Stimulated activated CD4-positive, alpha-beta T cell treated with anti-CD3 and anti-CD28 coated beads, Interleukin-1b, Interleukin-23, amount 100 ng/mL, for 24 hours (primary cell): ENCODE measurements at places on chromosomes 12 and 14.

DNA sequence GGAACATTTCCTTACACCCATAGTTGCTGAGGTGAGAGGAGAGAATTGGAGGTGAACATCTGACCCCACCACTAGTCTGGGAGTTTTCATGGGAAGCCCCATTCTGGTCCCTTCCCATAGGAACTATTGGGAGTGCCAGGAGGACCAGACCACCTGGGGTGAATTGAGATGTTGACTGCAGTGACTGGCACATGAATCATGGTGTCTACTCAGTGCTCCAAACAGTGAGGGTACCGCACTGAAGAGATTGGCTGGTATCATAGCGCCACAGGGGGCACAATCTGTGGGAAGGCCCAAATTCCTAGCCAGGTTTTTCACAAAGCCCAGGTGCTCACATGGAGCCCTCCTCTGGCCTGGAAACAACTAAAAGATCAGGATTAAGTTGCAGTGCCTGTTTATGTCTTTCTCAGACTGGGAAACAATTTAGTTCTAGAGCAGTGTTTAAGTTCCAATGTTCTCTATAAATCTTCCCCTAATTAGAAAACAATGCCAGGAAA lies 3.7 kb upstream of the RNASE9 start:
- no peak for DNase-seq

DNA sequence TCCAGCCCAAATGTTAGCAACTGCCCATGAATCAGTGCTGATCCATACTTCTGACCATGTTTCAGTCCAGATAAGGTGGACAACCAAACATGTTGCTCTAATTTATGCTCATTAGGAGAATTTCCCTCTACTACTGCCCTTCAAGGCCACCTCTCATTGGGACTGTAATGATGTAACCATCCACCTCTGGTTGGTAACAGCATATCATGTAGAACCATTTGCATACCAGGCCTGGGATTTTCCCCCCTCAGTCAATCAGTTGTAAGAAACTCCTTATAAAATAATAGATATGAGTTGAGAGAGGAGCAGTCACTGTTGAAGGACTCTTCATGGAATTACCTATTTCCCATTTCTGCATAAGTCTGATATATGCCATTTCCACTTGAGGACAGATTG lies 17.8 kb upstream of the YAF2 start:
- no peak for DNase-seq

DNA sequence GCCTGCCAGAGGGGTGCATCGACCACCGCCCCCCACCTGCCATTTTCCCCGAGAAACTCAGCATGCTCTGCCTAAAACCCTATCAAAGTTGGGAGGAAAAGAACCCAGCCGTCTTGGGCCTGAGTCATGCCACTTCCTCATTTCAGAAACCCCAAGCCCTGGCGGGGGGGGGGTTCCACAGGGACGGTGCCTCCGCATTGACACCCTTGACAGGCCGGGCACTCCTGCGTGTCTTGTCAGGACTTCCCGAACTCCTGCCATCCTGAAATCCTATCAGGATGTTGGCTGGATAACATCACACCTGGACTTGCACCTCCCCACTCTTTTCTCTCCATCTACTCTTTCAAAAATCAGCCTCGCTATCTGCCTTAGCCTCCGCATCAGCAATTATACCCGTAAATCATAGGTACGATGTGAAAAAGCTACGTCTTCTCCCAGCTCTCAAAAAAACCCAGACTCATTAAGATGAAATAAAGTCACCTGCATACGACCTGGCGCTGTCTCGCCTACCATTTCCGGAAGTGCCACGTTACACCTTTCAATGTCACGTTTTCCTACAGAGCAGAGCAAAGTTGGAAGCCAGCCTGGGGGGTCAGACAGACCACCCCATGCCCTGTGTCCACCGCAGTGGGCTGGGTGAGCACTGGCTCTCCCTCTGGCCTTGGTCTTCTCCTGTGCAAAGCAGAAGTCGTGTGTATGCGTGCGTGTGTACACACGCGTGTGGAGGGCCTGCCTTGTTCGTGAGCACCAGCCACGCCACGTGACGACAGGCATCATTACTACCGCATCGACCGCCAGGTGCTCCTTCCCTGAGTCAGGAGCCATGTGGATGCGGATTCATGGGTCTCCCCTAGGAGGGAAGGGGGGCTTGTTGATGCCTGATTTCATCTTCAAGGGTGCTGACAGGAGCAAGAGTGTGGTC lies 96.7 kb downstream of the RFLNA start:
- DNase-seq = peak; percentile 33

DNA sequence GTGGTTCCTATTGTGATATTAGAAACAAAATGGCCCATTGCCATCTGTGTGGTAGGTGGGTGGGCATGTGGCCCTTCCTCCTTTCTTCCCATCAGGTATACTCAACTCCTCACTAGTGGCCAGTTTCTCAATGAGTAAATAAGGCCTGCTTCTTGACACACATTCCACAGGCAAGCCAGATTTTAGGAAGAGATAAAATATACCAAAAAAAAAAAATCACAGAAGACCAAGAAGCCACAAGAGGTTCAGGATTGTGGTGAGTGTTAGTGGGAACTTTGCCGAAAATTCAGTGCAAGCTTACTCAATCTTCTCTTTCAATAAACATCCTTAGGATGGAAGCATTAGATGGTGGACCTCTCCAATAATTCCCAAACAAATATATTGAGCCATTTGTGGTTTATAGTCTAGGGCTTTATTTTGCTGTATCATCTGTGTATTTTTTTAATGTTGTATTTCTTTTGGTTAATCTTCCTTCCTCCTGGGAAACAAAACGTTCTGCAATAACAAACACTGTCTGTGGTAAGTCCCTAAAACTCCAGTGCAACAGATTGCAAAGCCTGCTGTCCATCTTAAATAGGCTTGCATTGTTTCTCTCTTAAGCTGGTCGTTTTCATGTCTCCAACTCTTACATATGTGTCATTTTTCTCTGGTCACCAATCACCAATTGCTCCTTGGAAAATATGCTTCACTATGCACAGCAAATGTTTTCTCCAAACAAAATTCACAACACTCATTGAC lies 289.9 kb upstream of the KITLG start:
- DNase-seq = no peak

DNA sequence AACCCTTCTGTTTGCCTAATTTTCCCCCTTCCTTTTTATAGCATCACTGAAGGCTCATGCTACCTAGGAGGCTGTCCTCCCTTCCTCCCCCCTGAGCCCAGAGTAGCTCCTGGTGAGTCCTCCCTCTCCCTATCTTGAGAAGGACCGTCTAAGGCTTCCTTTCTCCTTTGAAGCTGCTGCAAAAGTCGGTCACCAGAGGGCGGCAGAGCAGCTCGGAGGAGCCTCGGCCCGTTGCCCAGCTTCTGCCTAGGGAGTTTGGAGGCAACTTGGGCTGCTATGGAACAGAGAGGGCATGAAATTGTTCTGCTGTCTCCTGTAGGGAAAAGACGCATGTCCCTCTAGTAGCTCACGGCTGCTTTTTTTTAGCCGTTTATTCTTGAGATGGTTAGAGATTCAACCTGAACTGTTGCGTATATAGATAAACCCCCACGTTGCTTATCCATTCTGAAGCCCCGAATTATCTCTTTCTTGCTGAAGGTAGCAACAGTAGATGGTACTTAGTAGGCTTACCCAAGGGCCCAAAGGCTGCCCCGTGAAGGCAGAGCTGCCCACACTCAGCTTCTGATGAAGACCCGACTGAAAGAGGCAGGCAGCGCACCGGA lies 5.7 kb downstream of the WNT5B start:
- DNase-seq = peak; percentile 44

DNA sequence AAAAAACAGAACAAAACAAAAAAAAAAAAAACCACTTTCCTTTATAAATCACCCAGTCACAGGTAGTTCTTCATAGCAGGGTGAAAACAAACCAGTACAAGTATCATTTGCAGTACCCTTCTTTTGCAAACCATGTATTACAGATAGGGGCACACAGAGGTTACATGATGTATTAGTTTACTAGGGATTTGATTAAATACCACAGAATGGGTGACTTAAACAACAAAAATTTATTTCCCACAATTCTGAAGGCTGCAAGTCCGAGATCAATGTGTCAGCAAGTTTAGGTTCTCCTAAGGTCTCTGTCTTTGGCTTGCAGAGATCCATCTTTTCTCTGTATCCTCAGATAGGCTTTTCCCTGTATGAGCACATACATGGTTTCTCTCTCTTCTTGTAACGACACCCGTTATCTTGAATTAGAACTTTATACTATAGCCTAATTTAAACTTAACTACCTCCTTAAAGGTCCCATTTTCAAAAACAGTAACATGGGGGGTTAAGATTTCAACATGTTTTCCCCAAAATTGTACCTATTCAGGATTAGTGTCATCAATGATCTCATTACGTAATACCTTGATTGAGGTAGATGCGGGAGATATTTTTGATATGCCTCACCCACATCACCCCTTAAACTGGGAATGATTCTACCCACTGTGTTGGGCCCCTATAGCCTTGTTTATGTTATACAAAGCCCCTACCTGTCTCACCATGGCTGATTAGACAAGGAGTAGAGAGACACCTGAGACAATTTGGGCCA lies 3.5 kb upstream of the CEP128 start:
- no peak for DNase-seq

DNA sequence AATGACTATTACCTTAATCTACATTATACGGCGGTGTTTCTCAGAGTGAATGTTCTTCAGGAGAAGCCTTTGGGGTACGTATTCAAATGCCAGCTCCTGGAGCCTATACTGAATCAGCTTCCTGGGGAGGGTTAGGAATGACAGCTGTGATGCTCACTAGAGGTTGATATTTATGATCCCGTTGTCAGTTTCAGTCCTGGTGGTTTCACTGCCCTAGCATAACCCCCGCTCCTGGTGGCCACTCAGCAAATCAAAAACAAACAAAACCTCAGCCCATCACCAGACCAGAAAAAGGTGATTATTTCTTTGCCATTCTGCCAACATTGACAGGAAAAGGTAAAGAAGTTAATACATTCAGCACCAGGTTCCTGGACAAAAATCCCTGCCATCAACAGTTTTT lies 136.5 kb upstream of the CRY1 start:
- DNase-seq = no peak

DNA sequence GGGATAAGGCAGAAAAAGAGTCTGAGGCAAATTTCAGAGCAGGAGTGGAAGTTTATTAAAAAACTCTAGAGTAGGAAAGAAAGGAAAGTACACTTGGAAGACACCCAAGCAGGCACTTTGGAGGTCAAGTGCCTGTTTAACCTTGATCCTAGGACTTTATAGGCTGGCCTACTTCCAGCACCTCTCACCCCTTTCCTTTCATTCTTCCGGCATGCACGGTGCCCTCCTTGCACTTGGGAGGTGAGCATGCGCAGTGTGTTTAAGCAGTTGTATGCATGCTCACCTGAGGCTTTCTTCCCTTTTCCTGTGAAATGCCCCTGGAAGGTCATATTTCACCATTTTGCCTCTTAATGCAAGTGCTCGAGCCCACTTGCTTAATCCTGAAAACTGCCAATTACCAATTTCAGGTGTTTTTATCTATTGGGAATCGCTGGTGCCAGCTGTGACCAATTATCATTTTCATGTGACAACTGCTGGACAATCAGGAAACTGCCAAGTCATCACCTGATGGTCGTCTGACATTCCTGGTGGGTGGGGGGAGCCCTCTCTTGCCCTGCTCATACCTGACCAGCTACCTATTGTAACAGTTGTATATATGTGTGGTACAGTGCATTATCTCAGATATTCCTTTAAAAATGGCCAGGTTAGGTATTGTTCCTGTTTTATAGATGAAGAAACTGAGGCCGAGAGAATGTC lies 53.5 kb downstream of the SUDS3 start:
- no peak for DNase-seq

- DNase-seq = no peak
Observed at GRCh38 chr14:50173891-50174290, 57.5 kb downstream of the SOS2 start.

GRCh38 chr12:105812366-105812765 lies 326.4 kb downstream of the NUAK1 start:
- no peak for DNase-seq

DNA sequence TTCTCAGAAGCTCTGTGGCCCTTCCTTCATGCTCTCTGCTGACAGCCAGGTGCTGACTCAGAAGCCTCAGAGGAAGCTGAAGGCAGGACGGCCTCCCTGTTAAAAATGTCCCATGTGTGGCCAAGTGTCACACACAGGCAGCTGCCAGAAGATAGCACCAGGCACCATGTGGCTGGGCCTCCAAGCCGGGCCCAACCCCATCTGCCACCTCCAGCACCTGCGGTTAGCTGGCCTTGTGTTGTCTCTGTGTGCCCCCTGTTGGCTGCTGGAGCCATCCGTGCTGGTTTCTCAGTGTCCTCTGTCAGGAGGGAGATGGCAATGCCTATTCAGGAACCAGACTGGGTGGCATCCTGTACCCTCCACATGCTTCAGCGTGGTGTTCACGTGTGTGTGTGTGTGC lies 63.2 kb downstream of the TSPAN11 start:
- DNase-seq = no peak

GRCh38 chr14:94345344-94346064 lies 22.4 kb upstream of the SERPINA6 start:
- DNase-seq = no peak

DNA sequence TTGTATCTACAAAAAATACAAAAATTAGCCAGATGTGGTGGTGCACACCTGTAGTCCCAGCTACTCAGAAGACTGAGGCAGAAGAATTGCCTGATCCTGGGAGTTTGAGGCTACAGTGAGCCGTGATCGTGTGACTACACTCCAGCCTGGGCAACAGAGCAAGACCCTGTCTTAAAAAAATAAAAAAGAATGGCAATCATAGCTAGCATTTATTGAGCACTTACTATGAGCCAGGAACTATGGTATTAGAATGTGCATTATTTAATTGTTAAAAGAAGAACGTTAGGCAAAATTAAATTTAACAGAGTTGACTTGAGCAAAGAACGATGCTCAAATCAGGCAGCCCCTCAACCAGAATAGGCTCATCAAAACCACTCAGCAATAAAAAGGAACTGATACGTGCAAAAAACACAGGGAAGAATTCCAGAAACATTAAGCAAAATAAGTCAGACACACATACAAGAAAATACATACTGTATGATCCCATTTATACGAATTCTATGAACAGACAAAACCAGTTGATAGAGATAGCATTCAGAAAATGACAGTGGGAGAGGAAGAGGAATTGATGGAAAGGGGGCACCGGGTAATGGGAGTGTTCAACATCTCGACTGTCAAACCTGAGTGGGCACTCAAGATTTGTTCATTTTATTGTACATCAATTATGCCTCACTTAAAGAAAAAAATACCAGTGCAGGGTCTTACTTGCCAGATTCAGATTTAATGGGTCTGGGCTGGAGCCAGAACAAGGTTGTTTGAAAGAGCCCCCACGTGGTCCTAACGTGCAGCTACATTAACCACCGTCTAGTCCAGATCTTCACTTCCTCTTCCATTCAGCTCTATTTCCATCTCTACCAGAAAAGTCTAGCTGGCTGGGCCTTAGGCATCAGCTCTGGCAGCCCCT lies 8.0 kb downstream of the SCNN1A start:
- DNase-seq = no peak

DNA sequence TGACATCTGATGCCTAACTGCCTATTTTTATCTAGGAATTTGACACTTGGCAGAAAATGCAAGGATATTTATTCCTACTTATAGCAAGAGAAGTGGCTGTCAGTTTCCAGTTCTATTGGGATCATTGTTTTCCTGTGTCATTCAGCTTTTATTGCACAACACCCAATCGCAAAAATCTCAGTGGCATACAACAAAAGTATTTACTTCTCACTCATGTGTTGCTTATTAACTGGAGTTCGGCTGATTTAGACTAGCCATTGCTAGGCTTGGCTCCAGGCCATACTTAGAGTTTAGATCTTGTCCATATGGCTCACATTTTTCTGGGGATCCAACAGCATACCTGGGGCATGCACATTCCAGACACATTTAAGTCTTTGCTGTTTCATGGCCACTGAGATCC lies 218.6 kb upstream of the SYT1 start:
- no peak for DNase-seq
